Karpas-422 (cell line): ENCODE measurements at places on chromosomes 16 and 17. TPM values are rescaled to one million over a fixed set of nuclear protein-coding genes. Genes with fewer than 3 reads are reported as not detected.

KRT12 gene
- not detected in 2 replicates for total RNA-seq

SLC38A8 gene
- total RNA-seq = not detected in 2 replicates

DNA sequence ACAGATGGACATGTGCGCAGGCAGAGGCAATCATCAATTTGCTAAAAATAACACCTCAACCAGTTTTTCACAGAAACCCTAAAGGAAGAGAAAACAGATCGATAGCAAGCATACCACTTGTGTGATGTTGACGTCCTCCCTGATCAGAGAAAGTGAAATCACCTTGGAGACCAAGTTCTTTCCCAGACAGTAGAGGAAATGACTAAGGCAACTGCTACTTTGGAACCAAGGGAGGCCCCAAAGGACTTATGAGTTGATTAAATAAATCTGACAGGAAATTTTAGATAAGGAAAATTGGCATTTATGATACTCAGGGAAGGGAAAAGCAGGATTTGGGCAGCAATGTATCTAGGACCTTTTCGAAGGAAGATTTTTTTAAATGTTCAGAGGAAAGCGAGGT lies 267.1 kb upstream of the ASIC2 start:
- DNase-seq = no peak

- DNase-seq = no peak
Measured at GRCh38 chr17:82375359-82376041, 3.9 kb downstream of the UTS2R start.

DNA sequence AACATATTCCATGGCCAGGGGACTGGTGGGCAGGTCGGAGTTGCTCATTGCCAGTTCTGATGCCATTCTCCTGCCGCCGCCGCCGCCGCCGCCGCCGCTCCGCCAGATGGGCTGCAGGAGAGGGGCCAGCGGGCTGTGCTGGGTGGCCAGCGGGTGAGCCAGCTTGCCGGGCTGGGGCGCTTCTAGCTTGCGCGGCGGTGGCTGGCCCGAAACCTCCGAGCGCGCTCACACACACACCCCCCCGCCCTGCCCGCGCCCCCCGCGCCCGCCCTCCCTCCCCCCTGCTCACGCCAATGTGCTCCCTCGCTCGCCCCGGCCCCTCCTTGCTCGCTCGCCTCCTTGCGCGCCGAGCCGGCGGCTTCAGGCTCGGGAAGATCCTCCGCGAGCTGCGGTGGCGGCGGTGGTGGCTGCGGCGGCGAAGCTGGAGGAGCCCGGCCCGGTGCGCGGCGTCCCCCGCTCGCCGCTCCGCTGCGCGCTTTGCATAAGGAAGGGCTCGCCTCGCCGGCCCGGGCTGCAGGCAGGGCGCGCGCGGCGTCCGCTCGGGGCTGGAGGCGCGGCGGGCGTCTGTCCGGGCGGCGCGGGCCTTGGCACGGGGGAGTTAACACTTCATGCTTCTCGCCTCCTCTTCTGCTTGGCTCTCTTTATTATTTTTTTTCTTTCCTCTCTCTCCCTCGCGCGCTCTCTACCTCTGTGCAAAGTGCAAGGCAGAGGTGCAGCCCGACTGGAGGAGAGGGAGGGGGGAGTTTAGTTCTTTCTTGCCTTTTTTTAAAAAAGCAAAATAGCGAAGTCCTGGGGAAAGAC lies 500 bp downstream of the MAF start:
- peak; percentile 50 for DNase-seq

- DNase-seq = no peak
Measured at GRCh38 chr17:41058741-41059140, 1.2 kb downstream of the KRTAP2-3 start.
